T-helper 2 cell (primary cell): ENCODE measurements at places on chromosomes 1 and 21.

- no peak for DNase-seq
These were observed 19.6 kb downstream of the TTF2 start for GRCh38 chr1:117079737-117080136.

GRCh38 chr1:171867236-171867635 is 25.9 kb downstream of the DNM3 start:
- no peak for DNase-seq

DNA sequence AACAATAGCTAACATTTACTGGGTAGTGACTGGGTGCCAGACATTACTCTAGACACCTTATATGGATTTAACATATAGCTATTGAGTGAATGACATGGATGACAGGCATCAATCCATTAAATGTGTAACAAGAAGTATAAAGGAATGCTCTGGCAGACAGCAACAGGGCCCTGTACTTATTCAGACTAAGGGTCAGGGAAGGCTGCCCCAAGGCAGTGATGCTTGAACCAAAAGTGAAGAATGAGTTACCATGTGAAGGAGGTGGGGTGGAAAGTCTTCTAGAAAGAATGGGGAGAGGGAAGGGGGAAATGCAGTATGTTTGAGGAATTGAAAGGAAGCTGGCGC is 8.3 kb upstream of the PTPRF start:
- no peak for DNase-seq

DNA sequence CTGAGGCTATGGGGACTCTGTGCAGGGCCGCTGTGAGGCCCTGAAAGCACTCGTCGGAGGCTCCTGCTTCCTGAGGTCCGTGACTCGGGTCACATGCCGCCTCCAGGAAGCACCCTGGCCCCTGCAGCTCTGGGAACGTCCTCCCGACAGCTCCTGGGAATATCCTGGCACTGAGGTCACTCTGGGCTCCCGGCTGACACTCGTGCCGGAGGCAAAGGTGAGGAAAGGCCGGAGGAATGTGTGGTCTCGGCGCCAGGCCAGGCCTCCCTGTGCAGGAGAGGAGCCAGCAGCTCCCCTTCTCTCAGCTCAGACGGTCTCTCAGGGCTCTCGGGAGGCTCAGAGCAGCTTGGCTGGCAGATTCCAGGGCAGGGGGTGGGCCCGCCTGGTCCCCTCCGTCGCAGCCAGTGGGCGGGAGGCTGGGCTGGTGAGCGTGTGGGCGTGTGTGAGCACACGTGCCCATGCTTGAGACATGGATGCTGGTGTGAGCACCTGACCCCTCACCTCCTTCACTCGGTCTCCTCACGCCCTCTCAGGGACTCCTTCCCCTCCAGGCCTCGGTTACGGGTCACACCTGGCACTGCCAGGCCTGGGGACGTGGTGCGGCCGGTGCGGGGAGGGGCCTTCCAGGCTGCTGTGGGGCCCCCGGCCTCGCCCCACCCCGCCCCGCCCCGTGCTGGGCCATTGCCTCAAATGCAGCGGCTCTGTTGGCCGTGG is 5.5 kb upstream of the RNF223 start:
- peak; percentile 42 for DNase-seq

DNA sequence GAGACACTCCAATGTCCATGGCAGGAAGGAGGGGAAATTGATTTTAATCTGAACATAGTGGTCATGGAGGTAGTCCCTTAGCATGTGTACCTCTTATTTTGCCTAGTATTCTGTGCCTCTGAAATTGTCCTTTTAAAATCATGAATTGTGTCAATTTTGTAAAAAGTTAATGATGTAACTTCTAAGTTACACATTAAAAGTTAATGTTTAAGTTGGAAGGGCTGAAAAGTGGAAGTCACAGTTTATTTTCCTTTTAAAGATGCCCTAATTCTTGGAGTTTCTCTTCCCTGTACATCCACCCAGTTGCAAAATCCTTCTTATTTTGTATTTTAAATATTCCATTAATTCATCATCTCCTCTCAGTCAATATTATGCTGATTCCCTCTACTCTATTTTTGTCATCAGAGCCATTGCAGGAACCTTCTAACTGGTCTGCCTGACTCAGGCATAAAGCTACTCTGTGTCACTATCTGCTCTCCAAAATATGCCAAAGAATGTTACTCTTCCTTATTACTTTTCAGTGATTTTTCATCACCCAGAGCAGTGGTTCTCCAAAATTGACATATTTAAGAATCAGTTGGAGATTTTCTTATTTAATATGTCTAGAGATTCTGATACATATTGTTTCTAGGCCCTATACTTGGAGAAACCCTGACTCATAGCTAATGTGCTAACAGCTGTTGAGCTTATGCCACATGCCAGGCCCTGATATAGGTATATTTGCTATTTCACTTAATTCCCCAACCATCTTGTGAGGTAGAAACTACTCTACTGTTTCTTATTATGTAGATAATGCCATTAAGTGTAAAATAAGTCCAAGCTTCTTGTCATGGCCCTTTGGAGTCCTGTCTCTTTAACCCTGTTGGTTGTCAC is 5.1 kb downstream of the HOOK1 start:
- DNase-seq = no peak

GRCh38 chr1:107661158-107661557 is 303.8 kb downstream of the VAV3 start:
- no peak for DNase-seq

- no peak for DNase-seq
These were observed 9.1 kb downstream of the TTC39A start for GRCh38 chr1:51320967-51321923.

DNA sequence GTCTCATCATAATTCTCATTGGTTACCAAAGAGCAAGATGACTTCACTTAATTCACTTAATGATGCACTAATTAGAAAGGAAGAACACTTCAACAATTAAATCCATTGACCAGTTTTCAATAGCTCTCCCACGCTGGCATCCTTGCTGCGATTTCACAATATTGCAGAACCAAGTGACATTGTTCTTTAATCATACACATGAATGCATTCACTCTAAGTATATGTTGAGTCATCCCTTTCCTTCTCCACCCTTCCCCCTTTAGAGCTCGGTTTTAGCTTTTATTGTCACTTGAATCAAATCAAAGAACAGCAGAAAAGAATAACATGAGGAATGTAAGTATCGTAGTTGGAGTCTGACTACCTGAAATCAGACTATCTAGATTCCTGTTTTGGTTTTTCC is 233.6 kb upstream of the FMN2 start:
- DNase-seq = no peak

DNA sequence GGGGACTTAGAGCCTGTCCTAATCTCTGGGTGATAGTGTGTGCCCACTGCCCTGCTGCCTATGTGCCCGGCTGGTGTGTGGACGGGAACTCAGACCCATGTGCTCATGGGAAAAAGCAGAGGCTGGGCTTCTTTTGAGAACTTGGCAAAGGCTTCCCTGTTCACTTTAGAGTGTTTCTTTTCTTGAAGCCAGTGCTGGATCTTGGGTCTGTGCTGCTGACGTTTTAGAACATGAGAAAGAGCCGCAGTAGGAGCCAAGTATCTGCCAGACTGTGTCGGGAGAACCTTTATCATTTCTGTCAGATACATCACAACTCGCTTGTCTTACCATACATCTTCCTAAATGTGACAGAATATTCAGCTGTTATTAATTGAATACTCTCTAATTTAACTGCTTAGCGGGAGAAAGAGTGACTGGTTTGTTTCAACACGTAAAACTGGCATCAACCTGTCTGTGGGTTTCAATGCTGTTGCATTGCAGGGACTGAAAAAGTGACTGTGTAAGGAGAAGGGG is 195.2 kb downstream of the PBX1 start:
- DNase-seq = no peak

- DNase-seq = no peak
These were observed 78.9 kb downstream of the CD46 start for GRCh38 chr1:207830788-207831187.

DNA sequence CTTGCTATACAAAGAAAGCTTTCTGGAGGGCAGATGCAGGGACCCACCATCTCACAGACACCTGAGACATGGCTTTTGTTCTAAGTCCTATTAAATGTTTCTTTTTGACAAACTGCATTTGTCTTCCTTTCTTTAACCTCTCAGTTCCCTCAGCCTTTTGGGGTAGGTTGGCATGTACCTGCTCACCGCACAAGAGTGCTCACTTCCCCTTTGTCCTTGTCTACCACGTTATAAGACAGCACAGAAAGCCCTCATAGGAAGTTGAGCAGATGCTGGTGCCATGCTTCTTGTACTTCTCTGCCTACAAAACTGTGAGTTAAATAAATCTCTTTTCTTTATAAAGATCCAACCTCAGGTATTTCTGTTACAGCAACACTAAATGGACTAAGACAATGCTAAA is 31.9 kb upstream of the RGS21 start:
- DNase-seq = no peak

GRCh38 chr1:204507317-204508105 is 8.7 kb upstream of the MDM4 start:
- DNase-seq = no peak
